Nucleus accumbens (tissue), 56 donors: ENCODE measurements at places on chromosomes 7 and 10.

- no peak for DNase-seq
Observed at GRCh38 chr7:101729241-101729883, 88.1 kb upstream of the CUX1 start.

- no peak for DNase-seq
Observed at GRCh38 chr7:37432281-37432920, 16.3 kb downstream of the ELMO1 start.

DNA sequence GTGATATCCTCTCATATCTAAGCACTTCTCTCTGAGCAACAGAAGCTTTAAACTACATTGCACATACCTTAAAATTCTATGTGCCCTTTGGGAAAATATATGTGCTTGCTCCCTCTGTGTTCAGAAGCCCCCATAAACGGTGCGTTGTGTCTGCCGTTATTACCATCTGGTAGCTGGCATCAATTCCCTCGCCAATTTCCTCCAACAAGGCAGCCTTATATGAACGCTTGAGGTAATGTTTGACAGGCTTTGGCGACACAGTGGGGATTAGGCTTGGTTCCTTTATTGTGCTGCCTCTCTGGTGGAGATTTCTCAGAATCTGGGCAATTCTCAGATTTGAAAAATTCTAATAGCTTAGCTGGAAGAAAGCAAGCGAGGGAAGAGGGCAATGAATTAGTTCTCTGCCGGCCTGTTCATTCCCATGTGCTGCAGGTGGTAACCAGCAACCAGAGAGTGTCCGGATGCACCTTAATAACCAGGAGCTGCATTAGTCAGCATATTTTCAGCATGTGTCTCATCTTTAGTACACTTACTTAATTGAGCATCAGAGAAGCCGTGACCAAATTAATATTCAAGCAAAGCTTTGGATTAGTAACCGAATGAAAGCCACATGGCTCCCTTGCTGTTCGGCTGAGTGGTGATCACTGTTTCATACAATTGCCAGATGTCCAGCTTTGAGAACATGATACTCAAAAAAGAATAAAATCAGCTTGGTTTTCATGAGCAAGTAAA is 7.3 kb upstream of the PPP1R17 start:
- no peak for DNase-seq

GRCh38 chr7:157989589-157989988 is 598.0 kb downstream of the PTPRN2 start:
- no peak for DNase-seq

DNA sequence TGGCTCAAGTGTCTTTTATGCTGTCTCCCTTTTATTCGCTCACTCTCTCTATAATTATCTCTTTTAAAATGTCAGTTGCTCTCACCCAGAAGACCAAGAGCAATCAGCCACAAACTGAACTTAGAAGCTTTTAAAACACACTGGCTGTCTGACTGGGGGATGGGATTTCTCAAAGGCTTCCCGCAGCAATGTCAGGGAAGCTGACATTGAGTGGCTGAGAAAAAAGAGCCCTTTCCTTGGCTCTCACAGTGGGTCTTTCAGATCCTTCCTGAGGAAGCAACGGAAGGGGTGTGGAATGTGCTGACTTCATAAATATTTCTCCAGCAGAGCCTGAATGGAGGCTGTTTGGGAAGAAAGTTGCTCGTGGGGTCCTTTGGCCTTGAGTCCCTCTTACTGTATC is 445.7 kb upstream of the C7orf33 start:
- DNase-seq: no peak

DNA sequence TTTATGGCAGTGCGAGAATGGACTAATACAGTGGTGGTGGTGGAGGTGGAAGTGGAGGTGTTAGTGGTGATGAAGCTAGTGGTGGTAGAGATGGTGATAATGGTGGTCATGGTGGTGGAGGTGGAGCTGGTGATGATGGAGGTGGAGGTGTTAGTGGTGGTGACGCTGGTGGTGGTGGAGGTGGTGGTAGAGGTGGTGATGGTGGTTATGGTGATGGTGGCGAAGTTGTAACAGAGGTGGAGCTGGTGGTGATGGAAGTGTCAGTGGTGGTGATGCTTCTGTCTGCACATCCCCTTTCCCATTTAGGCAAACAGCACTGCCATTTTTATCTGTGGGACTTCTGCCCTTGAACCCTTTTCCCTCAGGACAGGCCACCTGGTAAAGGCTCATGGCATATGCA is 7.4 kb upstream of the PTPRN2 start:
- DNase-seq: no peak

DNA sequence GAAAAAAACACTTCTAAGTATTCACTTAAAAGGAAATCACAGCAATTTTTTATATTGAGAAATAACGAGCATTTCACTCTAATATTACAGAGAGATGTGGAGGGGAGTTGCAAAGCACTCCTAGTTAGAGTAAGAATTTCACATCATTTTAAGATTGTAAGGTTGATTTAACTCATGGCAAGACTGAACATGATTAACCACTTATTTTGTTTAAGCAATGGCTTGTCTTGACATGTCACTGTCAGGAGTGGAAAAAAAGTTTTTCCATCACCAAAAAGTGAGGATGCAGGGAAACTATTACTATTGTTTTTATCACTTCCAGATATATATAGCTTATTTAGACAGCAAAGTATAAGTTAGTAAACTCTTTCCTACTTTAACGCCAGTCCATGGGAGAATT is 27.1 kb downstream of the CD36 start:
- DNase-seq: no peak

DNA sequence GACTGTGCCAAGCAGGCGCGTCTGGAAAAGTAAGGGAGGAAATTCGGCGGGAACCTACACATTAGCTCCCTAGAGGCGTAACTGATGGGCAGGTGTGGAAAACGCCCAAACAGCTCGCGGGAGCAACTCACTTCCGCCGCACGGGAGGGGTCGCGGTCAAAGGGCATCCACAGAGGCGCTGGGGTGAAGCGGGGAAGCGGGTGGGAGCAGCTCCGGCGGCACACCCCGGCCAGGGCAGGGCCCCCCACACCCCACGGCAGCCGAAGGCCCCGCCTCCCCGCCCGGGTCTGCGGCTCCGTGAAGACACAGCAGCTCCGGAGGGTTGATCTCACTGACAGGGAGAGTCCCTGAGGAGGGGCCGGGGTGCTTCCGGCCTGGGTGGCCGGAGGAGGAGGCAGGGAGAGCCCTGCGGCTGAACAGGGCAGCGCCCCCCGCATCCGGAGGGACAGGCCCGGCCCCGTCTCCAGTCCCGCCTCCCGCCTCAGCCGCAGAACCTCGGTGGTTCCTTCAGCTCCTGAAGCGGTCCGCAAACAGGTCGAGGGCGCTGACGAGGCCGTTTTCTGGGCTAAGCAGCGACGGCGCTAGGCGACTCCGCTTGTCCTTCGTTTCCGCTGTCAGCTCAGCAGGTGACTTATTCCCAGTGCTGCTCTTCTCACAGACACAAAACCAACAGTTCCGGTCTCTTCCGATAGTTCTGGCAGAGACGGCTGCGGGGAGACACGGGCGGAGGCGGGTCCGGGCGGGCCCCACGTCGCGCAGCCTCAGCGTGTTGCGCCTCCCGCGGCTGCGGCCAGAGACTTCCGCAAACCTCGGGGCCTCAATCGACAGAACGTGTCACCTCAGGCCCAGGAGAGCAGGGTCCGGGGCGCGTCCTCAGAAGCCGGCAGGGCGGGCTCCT is 276.1 kb downstream of the DNAJB6 start:
- DNase-seq: no peak

DNA sequence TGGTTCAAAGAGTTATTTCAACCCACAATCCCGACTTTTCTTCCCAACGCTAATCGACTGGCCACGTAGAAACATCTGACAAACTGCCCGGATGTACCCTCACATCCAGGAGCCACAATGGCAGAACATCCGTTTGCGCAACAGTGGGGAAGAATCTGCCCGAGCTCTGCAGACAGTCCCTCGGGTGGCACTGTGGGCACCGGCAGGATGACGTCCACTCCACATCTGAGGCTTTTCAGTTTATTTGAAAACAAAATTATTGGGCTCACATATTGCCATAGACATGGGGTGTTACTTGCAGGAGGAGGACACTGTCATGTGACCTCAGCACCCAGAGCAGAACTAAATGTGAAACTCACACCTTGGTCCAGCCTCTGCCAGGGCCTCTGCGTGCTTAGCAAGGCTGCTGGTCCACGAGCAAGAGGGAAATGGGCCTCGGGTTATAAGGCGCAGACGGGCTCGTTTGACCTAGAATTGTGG is 84.1 kb downstream of the MKI67 start:
- DNase-seq: no peak
